Caco-2 (cell line): ENCODE measurements at places on chromosomes 5 and 9.

- H3K36me3 ChIP-seq, result peaks cover 2% of the 10 kb centered on the region
- no peak overlapping the region for H3K4me3 ChIP-seq
- no peak overlapping the region for H3K27ac ChIP-seq
Observed at GRCh38 chr5:172943906-172944305, 15.3 kb upstream of the RPL26L1 start.

DNA sequence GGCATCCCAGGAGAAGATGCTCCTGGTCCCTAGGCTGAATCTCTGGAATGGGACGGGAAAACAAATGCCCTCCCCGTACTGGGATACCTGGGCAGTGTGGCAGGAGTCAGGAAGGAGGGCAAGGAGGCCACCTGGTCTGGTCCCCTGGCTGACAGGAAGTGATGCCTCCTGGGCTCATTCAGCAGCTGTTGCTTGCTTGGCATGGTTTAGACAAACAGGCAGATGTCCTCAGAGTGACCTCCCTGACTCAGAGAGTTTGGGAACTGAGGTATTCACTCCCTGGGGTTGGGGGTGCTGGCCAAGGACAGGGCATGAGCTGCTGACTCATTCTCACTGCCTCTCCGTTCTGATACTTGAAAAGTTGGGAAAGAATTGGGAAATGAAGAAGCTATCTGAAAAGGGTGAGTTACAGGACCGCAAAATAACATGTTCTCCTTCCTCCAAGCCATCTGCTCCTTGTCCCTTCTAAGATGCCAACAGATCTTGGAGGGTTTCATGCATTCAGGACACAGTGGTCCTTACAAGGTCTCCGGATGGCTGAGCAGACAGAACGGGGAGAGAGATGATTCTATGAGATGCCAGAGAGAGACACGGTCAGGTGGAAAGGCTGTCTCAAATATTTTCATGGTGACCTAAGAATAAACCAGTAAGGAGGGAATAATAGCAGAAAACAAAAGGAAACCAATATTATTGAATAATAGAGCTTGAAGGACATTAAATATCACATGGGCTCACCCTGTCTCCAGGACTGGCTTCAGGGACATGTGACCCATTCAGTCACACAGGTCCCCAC is 534.5 kb downstream of the BNC2 start:
- H3K36me3 ChIP-seq, result no peaks in the 10 kb centered on the region
- H3K4me3 ChIP-seq, result no peak overlapping the region
- H3K27me3 ChIP-seq, result no peaks in the 10 kb centered on the region
- H3K27ac ChIP-seq, result no peak overlapping the region
- no peak for DNase-seq
- H3K4me1 ChIP-seq, result no peaks in the 10 kb centered on the region

GRCh38 chr9:127159325-127159801 is 36.9 kb upstream of the ANGPTL2 start:
- H3K4me1 ChIP-seq, result peaks cover 15% of the 10 kb centered on the region
- no peak overlapping the region for H3K4me3 ChIP-seq
- no peaks in the 10 kb centered on the region for H3K27me3 ChIP-seq
- peak; percentile 81 for DNase-seq
- peak overlapping the region; percentile 81 for H3K27ac ChIP-seq

DNA sequence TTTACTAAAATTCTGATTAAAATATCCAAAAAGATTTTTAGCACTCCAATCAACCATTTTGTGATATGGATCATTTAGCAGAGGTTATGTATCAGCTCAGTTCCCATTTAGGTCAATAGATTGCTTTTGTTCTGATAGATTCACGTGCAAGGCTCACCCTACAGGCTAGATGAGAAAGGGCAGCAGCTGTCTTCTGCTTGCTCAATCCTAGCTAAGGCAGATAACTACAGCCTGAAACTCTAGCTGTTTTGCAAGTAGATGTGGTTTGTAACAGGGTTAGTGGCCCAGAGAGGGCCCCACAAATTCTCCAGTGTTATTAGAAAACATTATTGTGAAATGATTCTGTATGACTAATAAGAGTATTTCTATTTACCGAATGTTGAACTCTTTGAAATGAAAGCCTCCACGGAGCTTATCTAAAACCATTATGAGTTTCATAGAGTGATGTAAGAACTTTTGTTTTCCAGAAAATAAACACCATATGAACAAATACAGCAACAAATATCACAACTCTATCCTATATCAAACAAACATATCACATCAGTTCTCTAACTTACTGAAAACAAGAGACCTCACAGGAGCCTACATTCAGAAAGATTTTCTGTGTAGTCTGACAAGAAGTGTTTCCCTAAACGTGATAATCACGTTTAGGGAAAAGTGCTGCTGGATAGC is 841.9 kb upstream of the ACO1 start:
- no peak overlapping the region for H3K27ac ChIP-seq
- no peak overlapping the region for H3K4me3 ChIP-seq
- no peaks in the 10 kb centered on the region for H3K36me3 ChIP-seq
- no peak for DNase-seq
- no peaks in the 10 kb centered on the region for H3K4me1 ChIP-seq
- no peaks in the 10 kb centered on the region for H3K27me3 ChIP-seq

- H3K27me3 ChIP-seq, result no peaks in the 10 kb centered on the region
- peak; percentile 26 for DNase-seq
- H3K4me1 ChIP-seq, result no peaks in the 10 kb centered on the region
- no peak overlapping the region for H3K4me3 ChIP-seq
- no peak overlapping the region for H3K27ac ChIP-seq
- H3K36me3 ChIP-seq, result no peaks in the 10 kb centered on the region
Observed at GRCh38 chr5:8012131-8012977, 143.4 kb downstream of the MTRR start.

GRCh38 chr5:171926311-171926710 is 80.1 kb downstream of the FBXW11 start:
- no peak for DNase-seq
- no peaks in the 10 kb centered on the region for H3K4me1 ChIP-seq
- H3K4me3 ChIP-seq, result no peak overlapping the region
- H3K27me3 ChIP-seq, result no peaks in the 10 kb centered on the region
- H3K27ac ChIP-seq, result no peak overlapping the region

DNA sequence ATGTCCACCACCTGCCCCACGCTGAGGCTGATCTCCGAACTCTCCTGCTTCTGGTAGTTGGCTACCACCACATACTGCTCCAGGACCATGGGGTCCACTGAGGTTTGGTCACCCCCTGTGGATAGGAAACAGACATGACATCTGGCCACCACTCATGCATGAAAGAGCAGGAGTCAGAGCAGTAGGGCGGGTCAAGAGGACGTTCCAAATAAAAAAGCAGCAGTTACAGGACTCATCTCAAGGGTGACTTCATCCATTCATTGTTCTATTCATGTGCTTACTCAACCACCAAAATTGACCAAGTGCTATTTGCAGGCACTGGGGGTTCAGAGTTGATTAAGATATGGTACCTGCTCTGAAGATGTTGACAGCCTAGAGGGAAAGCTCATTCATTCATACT is 79.2 kb upstream of the UBTD2 start:
- no peak for DNase-seq
- H3K36me3 ChIP-seq, result no peaks in the 10 kb centered on the region; the same call in none of the 2 replicates
- no peaks in the 10 kb centered on the region for H3K27me3 ChIP-seq
- no peak overlapping the region for H3K4me3 ChIP-seq
- peak overlapping the region; percentile 64 for H3K27ac ChIP-seq

DNA sequence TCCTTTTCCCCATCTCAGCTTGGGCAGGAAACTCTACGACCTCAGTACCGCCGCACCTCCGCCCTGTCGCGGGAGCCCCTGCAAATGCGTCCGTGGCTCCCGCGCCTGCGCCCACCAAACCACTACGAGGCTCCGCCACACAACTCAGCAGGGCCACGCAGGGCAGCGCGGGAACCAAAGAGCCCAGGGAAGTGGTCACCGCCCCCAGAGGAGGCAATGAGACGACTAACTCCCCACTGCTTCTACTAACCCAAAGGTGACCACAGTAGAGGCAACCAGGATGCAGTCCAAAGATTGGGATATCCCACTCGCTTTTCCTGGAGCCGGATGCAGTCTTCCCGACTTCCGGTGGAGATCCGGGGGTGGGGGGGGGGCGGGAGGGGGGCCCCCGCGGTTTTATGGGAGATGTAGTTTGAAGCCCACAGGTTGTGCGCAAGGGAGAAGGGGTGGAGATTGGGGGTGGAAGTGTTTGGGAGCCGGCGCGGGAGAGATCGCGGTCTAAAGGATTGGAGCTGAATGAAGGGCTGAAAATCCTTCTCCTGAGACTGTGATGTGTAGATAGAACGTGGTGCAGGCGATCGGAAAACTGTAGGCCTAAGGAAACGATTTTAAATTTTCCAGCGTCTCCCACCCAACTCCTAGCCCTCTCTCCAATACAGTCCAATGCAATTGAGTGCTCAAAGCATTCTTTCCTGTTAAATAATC is at the start of gene NUDT12:
TSS of gene NUDT12 (minus strand) at position 337 of the 705 bp plus-strand sequence. CDS start 2,541 bp downstream, outside the sequence.
- no peaks in the 10 kb centered on the region for H3K36me3 ChIP-seq
- peak; percentile 78 for DNase-seq

DNA sequence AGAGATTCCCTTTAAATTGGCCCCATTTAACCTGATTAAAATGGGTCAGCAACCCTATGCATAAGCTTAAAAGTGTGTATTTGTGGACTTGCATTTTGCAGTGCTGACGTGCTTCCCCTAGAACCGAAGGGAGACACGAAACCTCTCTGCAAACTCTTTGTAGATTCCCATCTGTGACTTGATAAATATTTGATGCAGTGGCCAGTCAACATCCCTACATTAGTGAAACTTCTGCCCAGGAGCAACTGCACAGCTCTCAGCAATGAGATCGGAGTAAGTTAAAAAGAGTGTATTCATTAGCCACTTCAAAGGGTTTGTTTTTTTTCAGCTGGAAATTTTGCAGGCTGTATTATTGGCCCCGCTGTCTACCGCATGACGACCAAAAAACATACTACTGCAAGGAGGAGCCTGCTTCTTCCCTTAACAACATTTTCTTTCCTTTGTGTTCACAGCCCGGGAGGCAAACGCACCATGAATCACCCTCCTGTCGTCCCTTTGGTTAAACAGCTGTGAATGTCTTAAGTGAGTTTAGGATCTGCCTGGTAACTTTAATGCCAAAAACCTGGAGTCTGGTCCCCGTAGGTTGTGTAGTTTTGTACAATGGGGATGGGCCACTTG is 38.0 kb upstream of the TCERG1 start:
- H3K27ac ChIP-seq, result no peak overlapping the region
- no peaks in the 10 kb centered on the region for H3K36me3 ChIP-seq
- H3K27me3 ChIP-seq, result no peaks in the 10 kb centered on the region

DNA sequence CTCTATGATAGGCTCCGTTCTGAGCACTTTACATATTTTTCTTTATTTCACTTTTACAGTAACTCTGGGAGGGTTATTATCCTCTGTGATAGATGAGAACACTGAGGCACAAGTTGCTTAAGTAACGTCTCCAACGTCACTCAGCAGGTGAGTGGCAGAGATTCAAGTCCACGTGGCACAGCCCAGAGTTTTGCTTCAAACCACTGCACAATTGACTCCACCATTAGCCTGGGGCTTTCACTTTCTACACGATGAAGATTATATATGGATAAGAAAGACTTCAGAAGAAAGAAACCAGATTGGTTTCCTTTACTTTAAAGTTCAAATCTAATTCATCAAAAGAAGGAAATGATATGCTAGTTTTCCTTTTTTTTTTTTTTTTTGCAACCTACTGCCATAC is 245.9 kb downstream of the SYK start:
- H3K36me3 ChIP-seq, result no peaks in the 10 kb centered on the region
- DNase-seq, result no peak
- no peak overlapping the region for H3K4me3 ChIP-seq
- no peaks in the 10 kb centered on the region for H3K27me3 ChIP-seq
- H3K27ac ChIP-seq, result no peak overlapping the region

- H3K27me3 ChIP-seq, result peaks cover 2% of the 10 kb centered on the region; the same call in 1 of the 2 replicates
- no peaks in the 10 kb centered on the region for H3K4me1 ChIP-seq
- no peak overlapping the region for H3K4me3 ChIP-seq
- no peak overlapping the region for H3K27ac ChIP-seq
- no peaks in the 10 kb centered on the region for H3K36me3 ChIP-seq
Observed at GRCh38 chr5:91499943-91500531, 116.9 kb upstream of the ARRDC3 start.

DNA sequence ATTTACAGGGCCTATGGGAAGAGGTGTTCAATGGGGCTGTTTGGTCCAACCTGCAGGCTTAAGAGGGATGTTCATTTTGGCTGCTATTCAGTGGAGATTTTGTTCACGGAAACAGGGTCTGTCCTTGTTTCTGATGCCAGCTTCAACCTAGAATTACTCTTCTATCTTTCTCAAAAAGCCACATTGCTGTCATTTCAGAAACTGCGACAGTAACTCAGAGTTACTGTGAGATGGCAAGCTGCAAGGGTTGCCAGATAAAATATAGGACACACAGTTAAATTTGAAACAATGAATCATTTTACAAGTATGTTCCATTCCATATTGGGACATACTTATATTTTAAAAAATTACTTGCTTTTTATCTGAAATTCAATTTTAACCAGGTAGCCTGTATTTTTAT is 128.0 kb downstream of the NPR3 start:
- H3K36me3 ChIP-seq, result no peaks in the 10 kb centered on the region
- no peaks in the 10 kb centered on the region for H3K4me1 ChIP-seq
- no peak overlapping the region for H3K27ac ChIP-seq

DNA sequence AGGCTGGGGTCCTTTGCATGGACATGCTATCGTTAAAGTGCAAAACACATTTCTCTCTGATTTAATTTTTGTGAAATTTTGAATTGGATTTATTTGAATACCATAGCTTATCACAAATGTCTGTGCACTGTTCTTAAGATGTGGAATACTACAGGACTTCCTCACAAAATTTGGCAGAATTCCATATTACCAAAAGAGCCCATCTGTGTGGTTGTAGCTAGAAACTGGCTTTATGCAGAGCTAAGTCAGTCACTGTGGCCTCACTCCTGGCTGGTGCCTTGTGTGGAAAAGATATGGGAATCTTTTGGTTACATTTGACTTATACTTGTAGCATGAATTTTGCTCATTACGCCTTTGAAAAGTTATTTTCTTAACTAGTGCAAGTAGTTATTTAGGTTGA is 35.5 kb downstream of the ACO1 start:
- H3K27me3 ChIP-seq, result no peaks in the 10 kb centered on the region
- H3K36me3 ChIP-seq, result no peaks in the 10 kb centered on the region
- H3K27ac ChIP-seq, result no peak overlapping the region
- no peak overlapping the region for H3K4me3 ChIP-seq
- no peaks in the 10 kb centered on the region for H3K4me1 ChIP-seq

- H3K27me3 ChIP-seq, result no peaks in the 10 kb centered on the region
- H3K36me3 ChIP-seq, result no peaks in the 10 kb centered on the region
- no peak overlapping the region for H3K4me3 ChIP-seq
- peak overlapping the region; percentile 89 for H3K27ac ChIP-seq
- H3K4me1 ChIP-seq, result peaks cover 59% of the 10 kb centered on the region
Observed at GRCh38 chr5:143594902-143595818, 191.7 kb upstream of the NR3C1 start.

DNA sequence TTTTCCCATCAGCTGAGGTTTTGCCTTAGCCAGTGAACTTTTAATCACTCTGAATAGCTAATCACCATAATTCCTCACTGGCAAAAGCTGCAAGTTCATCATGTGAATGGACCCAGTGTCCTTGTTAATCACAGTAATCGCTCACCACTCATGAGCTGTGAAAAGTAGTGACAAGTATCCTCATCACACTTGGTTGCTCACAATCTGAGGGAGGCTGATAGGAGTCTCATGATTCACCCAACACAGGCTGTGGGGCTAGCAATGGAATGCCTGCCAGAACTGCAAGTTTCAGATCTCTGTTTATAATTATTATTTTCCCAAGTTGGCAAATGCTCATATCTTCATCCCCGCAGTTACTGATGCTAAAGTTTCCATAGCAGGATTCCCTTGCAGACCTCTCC is 467.2 kb downstream of the KIF4B start:
- no peaks in the 10 kb centered on the region for H3K27me3 ChIP-seq
- H3K27ac ChIP-seq, result no peak overlapping the region
- no peaks in the 10 kb centered on the region for H3K36me3 ChIP-seq
- no peak for DNase-seq
